Forelimb muscle (tissue), 1 donor: ENCODE measurements at places on chromosomes 5 and 9. TPM values are rescaled to one million over a fixed set of nuclear protein-coding genes. Genes with fewer than 3 reads are reported as not detected.

RNF208 gene
- 2.5 TPM for polyA plus RNA-seq

ACTL7B gene
- not detected for polyA plus RNA-seq

HSPA9 gene
- 162 TPM for polyA plus RNA-seq

FBP2 gene
- polyA plus RNA-seq: 91.5 TPM

PCDHGB3 gene
- polyA plus RNA-seq: 1.6 TPM

PCAT7 gene
- 7.9 TPM for polyA plus RNA-seq

GRCh38 chr5:33146881-33147280, 293.9 kb upstream of the TARS1 start:
- DNase-seq: no peak

DNA sequence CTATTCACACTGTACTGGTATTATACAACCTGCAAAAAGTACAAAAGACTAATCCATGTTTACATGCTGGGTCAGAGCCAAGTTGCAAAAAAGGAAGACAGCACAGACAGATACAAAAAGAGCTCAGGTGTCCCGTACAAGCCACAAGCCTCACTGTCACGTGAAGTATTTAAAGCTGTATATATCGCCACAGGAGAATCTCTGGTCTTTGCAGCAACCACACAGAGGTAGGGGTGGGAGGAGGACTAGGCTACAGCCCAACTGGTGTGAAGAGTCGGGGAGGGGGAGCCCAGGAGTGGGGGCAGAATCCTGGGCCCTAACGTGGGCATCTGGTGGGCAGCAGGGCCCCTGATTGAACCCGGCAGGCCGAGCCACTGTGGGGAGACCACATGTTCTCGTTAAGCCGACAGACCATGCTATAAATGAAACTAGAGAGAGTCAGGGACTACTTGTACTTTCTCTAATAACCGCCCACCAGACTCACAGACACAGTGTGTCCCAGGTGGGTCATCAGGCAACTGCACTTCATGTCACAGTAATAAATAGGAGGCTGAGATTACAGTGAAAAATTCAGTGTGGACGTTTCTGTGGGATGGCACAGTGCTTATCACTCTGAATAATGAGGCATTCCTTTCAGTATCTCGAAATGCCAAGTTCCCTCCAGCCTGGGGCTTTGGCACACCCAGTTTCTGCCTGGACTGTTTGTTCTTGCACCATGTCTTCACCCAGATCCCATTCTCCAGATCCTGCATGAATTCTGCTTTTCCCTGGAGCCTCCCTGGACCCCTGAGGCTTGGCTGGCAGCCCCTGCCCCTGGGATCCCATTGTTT, 79.3 kb upstream of the SH3PXD2B start:
- DNase-seq: no peak

GRCh38 chr9:76255781-76256455, 138.3 kb downstream of the RFK start:
- DNase-seq: peak; percentile 78

DNA sequence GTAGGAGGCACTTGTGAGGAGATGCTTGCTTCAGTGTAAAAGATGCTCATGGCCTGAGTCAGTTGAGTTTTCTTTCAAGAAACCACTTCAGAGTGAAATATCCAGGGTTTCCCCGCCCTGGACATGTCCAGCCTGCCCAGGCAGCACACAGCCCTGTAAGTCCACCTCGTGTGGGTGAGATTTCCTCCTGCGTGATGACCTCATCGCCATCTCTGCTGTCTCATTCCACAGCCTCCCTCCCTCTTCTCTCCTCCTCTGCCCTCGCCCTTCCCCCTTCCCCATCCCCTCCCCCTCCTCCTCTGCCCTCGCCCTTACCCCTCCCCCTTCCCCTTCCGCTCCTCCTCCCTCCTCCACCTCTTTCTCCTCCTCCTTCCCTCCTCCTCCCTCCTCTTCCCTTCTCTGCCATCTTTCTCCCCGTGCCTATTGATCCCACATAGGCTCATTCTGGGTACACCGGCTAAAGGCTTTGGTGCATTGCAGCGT, 34.0 kb upstream of the NCS1 start:
- no peak for DNase-seq

DNA sequence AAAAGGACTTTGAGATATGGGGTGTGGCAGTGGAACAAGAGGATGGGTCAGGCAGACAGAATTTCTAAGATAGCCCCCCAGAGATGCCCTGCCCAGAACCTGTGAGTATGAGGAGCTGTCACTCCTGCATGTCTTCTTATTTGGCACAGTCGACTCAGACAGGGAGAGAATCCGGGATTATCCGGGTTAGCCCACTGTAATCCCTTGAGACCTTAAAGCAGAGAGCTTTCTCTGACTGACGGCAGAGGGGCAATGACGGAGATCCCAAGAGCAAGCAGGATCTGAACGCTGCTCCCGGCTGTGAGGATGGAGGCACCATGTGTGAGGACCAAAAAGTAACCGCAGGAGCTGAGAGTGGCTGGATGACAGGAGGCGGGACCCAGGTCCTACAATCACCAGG, 8.8 kb upstream of the NHP2 start:
- DNase-seq: no peak

- DNase-seq: no peak
Observed at GRCh38 chr9:136978073-136978864, 965 bp downstream of the PTGDS start.

- no peak for DNase-seq
Observed at GRCh38 chr5:82314964-82315758, 37.0 kb upstream of the RPS23 start.

GRCh38 chr5:64923151-64923685, 154.5 kb downstream of the CWC27 start:
- DNase-seq: no peak

- no peak for DNase-seq
Observed at GRCh38 chr5:67731886-67732285, 483.7 kb upstream of the PIK3R1 start.

- no peak for DNase-seq
Observed at GRCh38 chr9:132163457-132163875, 1.6 kb downstream of the NTNG2 start.

DNA sequence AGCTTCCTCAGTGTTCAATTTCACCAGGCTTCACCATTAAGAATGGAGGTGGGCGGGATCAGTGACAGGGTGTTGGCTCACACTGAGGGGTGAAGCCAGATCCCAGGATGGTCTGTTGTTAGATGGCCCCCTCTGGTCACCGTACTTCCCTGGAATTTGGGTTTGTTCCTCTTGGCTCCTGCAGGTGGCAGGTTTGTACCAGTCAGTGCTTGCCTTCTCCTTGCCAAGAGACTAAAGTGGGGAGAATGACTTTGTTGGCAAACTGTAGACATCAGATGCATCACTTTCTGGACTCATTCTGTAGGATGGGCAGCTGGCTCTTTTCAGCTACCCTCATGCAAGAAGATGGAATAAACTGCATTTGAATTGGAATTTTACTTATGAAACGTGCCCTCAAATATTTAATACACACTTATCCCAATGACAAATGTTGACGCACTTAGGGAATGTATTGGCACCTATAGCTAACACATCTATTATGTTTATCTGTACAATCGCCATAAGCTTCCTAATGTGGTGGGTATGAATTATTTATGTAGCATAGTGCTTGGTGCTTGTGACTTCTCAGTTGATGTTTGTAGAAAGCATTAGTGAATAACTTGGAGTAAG, 31.4 kb upstream of the ANKRD55 start:
- DNase-seq: no peak

- DNase-seq: no peak
Observed at GRCh38 chr9:129962451-129962864, 80.5 kb downstream of the FNBP1 start.

DNA sequence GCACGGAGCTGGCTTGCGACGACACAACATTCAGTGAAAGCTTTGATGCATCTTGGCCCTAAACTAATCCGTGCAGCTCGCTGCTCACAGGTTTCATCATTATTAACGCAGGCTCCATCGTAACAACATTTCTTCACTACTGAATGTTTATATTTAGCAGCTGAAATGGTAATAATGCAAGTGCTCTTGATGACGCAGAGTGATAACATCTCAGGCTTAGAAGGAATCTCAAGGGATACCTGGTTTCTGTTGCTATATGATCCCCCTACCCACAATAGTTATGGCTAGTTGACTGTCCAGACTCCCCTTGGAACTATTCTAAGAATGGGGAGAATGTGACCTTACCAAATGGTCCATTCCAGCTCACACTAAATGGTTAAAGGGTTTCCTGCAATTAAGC, 36.2 kb downstream of the C5 start:
- DNase-seq: no peak

DNA sequence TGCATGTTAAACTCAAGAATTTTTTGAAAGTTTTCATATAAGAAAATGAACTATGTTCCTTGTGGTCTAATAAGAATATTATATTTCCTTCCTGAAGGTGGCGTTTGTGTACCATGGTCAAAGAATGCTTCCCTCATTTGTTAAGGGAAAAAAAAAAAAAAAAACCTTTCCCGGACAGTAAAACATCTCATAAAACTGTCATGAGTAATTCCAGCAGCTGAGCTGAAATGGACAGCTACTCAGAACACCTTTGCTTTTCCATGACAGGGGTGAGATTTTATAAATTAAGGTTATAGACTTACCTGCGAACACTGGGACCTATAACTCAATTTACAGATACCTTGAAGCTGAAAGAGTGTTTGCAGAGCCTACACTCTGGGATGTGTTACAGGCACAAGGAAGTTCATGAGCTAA, 113.2 kb upstream of the RANBP3L start:
- no peak for DNase-seq

GRCh38 chr9:104604801-104605200, 626 bp downstream of the OR13C2 start:
- DNase-seq: no peak

DNA sequence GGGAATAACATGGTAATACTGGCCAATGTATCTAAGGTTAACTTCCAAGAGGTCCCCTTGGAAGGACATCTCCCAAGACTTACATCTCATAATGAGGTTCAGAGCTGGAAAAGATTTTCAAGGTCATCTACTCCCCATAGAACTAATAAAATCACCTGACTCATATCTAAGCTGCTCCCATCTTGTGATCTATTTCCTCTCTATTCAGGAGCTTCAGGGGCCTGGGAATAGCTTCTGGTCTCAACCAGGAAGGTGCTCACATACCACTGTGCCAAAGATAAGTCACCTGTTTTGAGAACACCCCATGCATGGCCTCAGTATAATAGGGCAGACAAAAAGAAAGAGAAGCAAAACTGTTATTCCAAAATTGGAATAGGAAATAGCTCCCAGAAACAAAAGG, 74.2 kb downstream of the OXCT1 start:
- no peak for DNase-seq

- DNase-seq: no peak
Observed at GRCh38 chr5:107325866-107326265, 344.9 kb downstream of the EFNA5 start.

DNA sequence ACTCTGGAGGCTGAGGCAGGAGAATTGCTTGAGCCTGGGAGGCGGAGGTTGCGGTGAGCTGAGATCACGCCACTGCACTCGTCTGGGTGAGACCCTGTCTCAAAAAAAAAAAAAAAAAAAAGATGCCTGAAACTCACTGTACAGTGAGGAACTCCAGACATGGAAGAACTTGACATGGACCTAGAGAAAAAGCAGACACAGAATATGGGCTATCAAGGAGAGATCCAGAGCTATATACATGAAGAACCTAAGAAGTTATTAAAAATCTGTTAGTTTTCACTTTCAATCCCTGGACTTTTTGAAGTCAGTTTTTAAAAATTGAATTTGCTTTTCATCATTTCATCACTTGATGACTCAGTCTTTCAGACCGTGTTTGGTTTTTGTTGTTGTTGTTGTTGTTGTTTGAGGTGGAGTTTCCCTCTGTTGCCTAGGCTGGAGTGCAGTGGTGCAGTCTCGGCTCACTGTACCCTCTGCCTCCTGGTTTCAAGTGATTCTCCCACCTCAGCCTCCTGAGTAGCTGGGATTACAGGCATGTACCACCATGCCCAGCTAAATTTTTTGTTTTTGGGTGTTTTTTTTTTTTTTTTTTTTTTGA, 20.3 kb downstream of the PAIP2 start:
- no peak for DNase-seq

DNA sequence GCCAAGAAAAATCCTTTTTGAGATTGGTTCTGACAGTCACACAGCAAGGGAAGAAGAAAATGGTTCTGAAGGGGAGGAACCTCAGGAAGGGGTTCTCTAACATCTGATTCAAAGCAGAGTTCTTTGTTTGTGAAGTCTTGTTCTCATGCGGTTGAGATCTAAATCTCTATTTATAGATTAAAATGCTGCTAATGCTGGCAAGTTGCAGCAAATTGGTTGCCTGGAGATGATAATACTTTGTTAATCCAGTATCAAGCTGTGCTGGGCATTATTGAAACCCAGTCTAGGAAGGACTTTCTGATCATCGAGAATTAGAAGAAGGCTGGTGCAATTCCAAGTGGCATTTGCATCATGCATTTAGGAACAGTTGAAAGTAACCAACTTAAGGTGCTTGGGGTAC, 34.0 kb upstream of the SLC28A3 start:
- no peak for DNase-seq

GRCh38 chr5:62289813-62290212, 16.2 kb upstream of the KIF2A start:
- DNase-seq: no peak

GRCh38 chr5:85225388-85225787, 840.7 kb upstream of the EDIL3 start:
- DNase-seq: no peak

DNA sequence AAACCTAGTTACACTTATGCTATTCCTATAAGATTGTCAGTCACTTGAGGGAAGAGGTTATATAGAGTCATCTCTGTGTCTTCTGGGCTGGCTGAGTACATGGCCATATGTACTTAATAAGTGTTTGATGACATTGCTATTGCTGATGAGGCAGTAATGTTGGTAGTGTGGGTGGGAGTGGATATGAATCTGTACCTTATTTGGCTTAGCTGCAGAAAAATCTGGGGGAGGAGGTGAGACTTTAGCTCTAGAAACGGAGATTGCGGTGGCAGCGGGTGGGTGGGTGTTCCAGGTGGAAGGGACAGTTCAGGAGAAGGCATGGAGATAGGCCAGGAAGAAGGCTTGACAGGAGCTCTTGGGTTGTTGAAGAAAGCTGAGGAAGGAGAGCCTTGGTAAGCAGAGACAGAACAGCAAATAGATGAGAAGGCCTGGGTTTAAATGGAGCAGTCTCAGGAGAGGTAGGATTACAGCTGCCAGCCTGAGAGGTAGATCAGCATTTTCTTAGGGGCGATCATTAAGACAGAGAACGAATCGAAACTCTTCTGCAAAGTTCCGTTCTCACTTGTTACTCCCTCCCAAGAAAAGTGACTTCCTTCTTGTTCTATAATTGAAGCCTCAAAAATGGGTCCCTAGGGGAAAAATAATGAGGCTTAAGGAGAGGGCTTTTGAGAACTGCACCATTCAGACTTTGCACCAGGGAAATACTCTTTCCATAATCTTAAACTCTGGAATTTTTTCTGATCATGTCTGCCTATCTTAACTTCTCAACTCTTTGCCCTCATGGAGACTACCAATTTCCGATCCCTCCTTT, 160.5 kb downstream of the UNC13B start:
- no peak for DNase-seq

DNA sequence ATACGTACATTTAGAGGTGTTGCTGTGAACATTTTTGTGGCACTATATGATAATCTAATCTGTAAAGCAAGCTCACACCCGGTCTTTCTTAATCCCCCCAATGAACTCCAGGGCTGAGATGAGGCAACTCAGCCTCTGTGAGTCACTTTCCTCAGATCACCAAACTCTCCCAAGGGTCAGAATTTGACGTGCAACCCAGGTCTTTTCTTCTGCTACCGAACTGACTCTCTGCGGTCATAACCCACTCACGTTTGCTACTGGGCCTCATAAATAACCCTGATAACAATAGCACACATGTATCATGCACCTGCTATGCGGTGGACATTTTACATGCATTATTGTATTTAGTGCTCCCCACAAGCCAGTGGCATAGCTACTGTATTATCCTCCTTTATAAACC, 153.1 kb downstream of the DROSHA start:
- DNase-seq: no peak
